RPMI7951 (cell line): ENCODE measurements at places on chromosomes 1 and 21. TPM values are rescaled to one million over a fixed set of nuclear protein-coding genes. Genes with fewer than 3 reads are reported as not detected.

MFAP2 gene
- 14.5 and 16.9 TPM in 2 replicates for total RNA-seq

GPR161 gene
- 5.4 and 6.3 TPM in 2 replicates for total RNA-seq

SYT14 gene
- 1.1 and 2.2 TPM in 2 replicates for total RNA-seq

TPR gene
- 46.7 and 64.3 TPM in 2 replicates for total RNA-seq

TTC24 gene
- not detected in 2 replicates for total RNA-seq

RGS1 gene
- 53.3 and 62.4 TPM in 2 replicates for total RNA-seq
